ENCODE measurements at places on chromosomes 16 and 17.

- no peak for DNase-seq
These were observed 45.2 kb upstream of the SLC5A11 start for GRCh38 chr16:24800586-24800985.

DNA sequence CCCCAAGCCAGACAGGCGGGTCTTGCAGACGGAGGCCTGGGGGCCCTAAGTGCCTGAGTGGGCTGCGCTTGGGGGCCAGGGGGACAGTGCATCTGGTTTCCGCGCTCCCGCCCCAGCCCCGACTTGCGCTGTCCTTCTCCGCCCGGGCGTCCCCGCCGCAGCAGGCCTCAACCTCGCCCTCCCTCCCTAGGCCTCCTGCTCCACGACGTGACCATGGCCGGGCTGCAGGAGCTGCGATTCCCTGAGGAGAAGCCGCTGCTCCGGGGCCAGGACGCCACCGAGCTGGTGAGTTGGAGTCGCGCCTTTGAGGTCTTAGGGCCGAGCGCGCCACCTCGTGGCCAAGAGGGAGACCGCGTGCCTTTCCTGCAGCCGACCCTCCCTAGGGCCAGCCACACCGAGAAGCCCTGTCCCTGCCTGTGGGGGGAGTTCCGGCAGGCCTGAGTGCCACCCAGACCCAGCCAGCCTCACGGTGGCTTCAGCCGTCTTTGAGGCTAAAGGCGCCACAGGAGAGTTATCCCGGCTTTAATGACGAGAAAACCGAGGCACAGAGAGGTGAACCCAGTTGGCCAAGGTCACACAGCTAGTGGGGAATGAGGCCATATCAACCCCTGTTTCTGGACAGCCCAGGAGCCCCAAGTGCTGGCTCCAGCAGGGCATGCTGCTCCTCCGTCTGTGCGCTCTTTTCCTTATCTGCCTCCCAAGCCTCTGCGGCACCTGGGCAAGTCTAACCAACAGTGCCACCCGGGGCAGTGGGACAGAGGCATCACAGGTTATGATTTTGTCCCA, 12.2 kb upstream of the NDRG4 start:
- peak; percentile 37 for DNase-seq

DNA sequence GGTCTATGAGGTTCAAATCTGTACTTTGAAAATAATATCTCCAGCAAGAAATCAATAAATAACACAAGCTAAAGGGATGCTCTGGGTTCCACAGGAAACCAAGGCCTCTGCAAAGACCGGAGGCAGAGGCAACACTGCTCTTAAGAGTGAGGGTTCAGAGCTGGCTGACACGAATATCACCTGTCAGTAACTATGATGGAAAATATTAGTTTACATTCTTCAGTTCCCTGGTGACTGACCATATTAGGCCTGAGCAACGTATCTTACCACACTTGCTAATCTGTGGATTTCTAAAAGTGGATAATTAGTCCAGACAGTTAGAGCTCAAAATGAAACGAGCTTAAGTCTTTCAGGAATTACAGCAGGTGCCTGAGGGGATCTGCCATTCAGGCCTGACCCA, 459.3 kb downstream of the HS3ST3B1 start:
- no peak for DNase-seq

GRCh38 chr16:46929378-46930332, 43.8 kb downstream of the DNAJA2 start:
- no peak for DNase-seq

- no peak for DNase-seq
These were observed 11.0 kb downstream of the CYB561 start for GRCh38 chr17:63434951-63435571.

- no peak for DNase-seq
These were observed 814 bp upstream of the CDH3 start for GRCh38 chr16:68644296-68644695.

GRCh38 chr16:67421030-67421429, 4.8 kb upstream of the ZDHHC1 start:
- DNase-seq, result no peak

- peak; percentile 75 for DNase-seq
These were observed 62.0 kb upstream of the MARCHF10 start for GRCh38 chr17:62870030-62870541.

GRCh38 chr16:54282202-54282927, 4.2 kb downstream of the IRX3 start:
- no peak for DNase-seq

GRCh38 chr16:2485811-2486507, 11.0 kb downstream of the TBC1D24 start:
- DNase-seq, result no peak

GRCh38 chr16:84074721-84075120, 32.1 kb upstream of the SLC38A8 start:
- DNase-seq, result no peak

DNA sequence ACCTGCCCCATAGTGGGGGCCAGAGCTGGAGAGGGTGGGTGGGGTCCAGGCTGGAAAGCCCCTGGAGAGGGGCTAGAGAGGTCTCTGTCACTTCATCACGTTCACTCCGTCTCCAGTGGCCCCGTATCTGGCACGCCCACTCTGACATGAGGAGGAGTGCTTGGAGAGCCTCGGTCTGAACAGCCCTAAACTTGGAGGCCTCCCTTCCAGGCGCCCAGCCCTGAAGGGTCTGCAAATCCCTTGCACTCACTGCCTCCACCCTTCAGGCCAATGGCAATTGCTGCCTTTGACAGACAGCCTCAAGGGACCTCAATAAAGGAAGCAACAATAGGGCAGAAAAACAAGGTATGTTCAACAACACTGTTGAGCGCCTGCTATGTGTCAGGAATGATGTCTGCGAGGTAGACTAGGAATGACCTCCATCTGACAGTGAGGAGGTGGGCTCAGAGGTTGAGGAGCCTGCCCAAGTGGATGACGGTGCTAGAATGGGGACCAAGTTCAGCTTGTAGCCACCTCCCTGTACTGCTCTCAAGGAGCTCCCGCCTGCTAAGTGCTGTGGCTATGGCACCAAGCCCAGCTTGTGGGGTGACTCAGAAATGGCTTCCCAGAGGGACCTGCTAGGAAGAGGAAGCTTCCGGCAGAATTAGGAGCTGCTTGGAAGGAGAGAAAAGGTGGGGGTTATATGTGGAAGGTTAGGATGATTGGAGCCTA, 2.9 kb upstream of the EPX start:
- DNase-seq, result no peak

Data from NCI-H748 treated with DMSO at 0.1 percent for 48 hours (cell line).